CD4-positive, alpha-beta T cell treated with Interferon gamma for 1 hour (primary cell): ENCODE measurements at places on chromosomes 4 and X.

GRCh38 chrX:43644124-43644701 is 11.9 kb upstream of the MAOA start:
- no peak for DNase-seq

GRCh38 chr4:48134081-48134480 is at the start of gene TXK:
Gene TXK, minus strand, starts transcription at chr4:48134250. Its CDS starts 80 bp downstream, at chr4:48134170.
- DNase-seq = no peak

GRCh38 chr4:185754961-185755360 is 57.0 kb downstream of the SORBS2 start:
- no peak for DNase-seq

- DNase-seq = no peak
Observed at GRCh38 chr4:174593701-174594100, 71.4 kb upstream of the HPGD start.

DNA sequence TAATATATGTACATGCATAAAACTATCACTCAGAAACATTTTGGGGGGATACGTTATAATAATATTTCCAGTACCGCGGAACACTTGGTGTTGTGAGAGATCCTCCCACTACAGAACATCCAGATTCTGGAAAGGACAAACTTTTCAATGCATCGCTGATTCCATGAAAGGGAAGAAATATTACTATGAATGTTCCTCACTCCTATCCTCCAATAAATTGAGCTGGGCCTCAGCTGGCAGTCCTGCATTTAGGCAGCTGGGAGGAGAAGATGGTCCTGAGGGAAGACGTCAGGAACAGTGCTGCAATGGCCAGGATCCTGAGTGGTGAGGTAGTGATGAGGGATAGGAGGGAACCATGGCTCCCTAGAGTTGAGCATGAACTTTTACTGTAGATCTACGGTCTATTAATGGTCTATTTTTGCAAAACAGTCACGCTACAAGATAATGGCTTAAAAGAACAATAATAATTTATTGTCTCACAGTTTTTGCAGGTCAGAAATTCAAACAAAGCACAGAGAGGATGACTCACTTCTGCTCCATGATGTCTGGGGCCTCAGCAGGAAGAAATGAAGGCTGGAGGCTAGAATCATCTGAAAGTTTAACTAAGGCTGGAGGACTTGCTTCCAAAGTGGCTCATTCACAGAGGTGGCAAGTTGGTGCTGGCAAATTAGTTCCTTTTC is 538.1 kb downstream of the STIM2 start:
- DNase-seq = no peak

DNA sequence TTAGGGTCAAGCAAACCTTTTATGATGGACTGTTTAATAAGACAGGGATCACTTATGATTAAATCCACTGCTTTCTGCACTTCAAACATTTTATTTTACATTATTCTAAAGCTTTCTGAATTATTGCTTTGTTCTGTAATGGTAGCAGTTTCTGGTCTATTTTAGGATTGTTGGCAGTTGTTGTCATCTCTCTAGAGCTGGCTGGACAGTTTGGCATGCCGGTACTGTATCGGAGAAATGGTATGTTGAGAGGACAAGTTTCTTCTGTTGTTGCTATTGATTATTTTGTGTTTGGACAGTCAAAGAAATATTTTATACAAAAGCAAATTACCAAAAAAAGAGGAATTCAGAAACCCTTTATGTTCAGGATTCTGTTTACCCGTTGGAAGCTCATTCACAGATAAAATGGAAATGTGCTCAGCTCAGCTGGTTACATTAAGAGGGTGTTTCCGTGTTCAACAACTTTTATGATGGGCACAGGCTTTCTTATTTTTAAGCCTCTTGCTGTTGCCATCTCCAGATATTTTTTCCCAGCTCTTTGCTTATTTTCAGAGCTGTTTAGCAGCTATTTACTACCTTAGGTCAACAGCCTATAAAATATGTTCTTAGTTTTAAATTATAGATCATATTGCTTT is 214.6 kb upstream of the IGFBP7 start:
- no peak for DNase-seq

GRCh38 chr4:175954685-175955084 is 111.0 kb upstream of the WDR17 start:
- DNase-seq = no peak

GRCh38 chrX:25534091-25534490 is 518.3 kb upstream of the ARX start:
- no peak for DNase-seq

- DNase-seq = no peak
Observed at GRCh38 chr4:7423801-7424552, 10.8 kb downstream of the PSAPL1 start.

DNA sequence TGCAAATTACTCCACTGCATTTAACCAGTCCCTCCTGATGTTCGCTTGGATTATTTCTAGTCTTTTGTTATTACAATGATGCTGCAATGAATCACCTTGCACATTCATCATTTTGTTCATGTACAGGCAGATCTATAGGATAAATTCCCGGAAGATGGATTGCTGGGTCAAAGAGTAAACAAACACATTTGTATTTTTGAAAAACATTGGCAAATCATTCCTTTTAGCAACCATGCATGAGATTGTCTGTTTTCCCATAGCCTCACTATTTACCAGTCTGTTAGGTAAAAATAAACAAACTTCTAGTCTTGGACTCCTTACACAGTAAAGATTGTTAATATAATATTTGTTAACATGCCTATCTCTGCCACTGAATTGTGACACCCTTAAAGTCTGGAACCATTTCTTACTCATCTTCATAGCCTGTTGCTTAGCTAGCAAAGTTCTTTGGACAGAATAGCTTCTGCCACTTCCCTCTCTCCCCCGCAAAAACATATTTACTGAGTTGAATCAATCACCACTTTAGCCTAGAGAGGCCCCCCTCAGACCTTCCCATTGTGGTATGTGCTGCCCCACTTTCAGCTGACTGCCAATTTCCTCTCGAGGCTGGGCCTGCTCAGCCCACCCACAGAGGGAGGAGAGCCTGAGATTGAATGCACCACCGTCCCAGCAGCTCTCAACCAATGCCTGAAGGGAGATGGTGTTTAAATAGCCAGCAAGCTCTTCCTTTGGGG is 108.4 kb upstream of the ATXN3L start:
- DNase-seq = no peak

DNA sequence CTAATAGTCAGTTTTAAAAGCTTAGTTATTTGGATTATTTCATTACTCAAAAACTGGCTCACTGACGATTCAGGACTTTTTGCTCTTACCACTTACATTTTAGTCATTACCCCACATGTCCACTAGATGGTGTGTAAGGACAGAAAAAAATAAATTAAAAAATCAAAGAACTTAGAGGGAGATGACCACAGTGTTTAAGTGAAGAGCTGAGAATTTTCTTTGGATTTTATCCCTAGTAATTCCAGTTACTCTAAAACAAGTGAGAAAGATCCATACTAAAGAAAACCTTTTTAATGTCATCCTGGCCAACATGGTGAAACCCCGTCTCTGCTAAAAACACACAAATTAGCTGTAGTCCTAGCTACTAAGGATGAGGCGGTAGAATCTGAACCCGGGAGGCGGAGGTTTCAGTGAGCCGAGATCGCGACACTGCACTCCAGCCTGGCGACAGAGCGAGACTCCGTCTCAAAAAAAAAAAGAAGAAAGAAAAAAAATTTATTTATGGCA is 26.4 kb upstream of the TMPRSS11B start:
- no peak for DNase-seq

DNA sequence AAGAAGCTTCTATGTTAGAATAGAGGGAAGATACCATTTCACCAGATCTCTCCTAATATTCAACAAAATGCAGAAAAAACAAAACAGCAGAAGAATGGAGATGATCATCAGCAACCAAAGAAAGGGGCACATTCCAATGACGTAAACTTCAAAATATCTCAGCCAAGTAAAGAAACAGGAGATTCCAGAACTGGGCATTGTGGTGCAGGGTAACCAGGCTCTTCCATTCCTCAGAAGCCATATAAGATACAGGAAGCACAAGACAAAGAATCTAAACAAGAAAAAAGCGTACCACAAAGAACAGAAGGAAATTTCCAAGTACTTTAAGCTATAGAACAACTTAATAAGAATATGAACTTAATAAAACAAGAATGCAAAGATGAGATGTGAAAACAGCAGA is 6.9 kb upstream of the ARMCX4 start:
- DNase-seq = no peak

- DNase-seq = no peak
Observed at GRCh38 chrX:36504625-36505024, 503.5 kb upstream of the FAM47C start.

GRCh38 chr4:110680265-110680664 is 57.4 kb upstream of the PITX2 start:
- no peak for DNase-seq

DNA sequence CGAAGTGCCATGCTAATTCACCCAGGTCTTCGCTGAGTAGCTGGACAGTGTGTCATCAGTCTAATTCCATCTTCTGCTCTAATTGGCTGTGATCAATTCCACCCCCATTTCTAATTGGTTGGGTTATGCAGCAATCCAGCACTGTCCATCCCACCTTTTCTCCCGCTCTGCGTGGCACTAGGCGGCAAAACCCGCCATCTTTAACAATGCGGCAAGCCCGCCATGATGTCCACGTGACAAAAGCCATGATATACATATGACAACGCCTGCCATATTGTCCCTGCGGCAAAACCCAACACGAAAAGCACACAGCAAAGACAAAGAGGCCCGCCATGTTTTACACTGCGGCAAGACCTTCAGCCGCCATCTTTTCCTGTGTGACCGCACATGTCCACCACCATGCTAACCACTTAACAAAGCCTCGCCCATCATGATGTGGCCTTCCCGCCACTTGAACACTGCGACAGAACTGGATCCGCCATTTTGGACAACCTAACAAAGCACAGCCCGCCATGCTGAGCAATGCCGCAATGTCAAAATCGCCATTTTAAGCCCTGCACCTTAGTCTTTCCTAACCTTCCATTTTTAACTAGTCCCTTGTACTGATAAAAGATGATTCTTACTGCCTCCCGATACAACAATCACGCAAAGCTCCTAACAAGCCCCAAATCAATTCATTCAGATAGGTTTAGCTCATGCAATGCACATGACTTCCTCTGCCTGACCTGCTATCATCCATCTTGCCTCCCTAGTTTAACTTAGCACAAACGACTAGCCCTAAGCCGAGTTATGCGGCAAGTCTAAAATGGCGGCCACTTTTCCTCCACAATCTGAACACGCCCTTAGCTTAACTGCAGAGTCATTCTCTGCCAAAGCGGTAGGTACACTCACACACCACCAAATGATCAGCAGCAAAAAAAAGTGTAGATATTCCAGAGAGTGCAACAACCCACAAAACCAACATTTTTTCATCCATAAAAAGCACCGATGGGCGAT is 288.3 kb downstream of the CHIC1 start:
- peak; percentile 91 for DNase-seq

- DNase-seq = no peak
Observed at GRCh38 chr4:117873779-117874178, 160.5 kb upstream of the NDST3 start.

- DNase-seq = peak; percentile 45
Observed at GRCh38 chr4:52843958-52844357, 18.2 kb upstream of the RASL11B start.

DNA sequence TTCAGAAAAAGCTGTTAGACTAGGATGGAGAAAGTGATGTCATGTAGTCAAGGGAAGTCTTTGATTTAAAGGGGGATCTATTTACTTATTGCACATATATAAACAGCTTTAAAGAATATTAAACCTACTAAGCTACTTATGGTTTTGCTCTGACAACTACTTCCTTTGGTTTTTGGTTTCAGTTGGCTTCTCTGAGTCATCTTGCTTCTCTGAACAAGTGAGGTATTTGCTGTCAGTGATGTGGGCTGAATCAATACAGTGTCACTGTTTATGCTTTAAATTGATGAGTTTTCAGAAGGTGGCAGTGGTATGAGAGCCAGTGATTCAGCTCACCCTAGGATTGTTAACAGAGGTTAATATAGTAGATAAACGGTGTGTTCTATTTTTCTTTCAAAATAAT is 75.1 kb downstream of the CEP44 start:
- DNase-seq = no peak

- no peak for DNase-seq
Observed at GRCh38 chrX:155054255-155054654, 16.7 kb downstream of the CMC4 start.

DNA sequence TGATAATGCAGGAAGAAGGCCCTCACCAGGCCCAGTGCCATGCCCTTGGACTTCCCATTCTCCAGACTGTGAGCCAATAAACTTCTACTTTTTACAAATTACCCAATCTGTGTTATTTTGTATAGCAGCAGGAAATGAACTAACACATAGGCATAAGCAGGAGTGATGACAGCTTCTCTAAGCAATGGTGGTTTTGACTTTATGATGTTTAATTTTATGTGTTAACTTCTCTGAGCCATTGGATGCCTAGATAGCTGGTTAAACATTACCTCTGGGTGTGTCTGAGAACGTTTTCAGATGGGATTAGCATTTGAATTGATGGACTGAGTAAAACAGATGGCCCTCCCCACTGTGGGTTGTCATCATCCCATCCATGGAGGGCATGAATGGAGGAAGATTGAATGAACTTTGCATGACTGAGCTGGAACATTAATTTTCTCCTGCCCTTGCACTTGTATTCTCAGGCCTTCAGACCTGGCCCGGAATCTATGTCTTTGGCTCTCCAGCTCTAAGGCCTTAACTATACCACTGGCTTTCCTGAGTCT is 13.9 kb upstream of the PDLIM3 start:
- DNase-seq = no peak

GRCh38 chr4:55001538-55001937 is 123.9 kb downstream of the KDR start:
- no peak for DNase-seq

DNA sequence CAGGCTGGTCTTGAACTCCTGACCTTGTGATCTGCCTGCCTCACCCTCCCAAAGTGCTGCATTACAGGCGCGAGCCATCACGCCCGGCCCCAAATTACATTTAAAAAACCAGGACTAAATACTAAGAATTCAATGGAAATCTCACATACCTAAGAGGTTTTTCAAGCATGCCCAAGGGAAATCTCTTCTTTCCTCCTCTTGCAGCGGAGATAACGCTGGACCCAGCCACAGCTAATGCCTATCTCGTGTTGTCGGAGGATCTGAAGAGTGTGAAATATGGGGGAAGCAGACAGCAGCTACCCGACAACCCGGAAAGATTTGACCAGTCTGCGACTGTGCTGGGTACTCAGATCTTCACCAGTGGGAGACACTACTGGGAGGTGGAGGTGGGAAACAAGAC is 7.4 kb downstream of the TRIML1 start:
- no peak for DNase-seq

DNA sequence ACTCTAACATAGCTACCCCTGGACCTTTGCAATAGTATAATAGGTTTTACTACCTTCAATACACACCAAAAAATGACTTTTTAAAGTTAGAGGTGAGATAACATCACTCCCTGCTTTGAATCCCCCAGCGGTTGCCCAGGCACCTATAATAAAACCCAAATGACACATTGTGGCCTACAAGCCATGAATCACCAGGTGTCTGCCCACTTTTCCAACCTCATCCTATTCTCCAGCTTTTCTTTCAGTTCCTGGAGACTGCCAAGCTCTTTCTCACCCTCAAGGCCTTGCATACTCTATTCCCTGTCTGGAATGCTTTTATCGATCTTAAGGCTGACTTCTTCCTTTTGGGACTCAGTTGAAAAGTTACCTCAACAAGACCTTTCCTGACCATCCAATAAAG is 16.4 kb upstream of the PRSS48 start:
- DNase-seq = no peak

GRCh38 chr4:72243641-72244040 is 211.8 kb downstream of the NPFFR2 start:
- no peak for DNase-seq
